GM04503 (cell line): ENCODE measurements at places on chromosomes 2 and 18.

- DNase-seq, result no peak
Measured at GRCh38 chr2:84846041-84846663, 34.7 kb downstream of the TRABD2A start.

DNA sequence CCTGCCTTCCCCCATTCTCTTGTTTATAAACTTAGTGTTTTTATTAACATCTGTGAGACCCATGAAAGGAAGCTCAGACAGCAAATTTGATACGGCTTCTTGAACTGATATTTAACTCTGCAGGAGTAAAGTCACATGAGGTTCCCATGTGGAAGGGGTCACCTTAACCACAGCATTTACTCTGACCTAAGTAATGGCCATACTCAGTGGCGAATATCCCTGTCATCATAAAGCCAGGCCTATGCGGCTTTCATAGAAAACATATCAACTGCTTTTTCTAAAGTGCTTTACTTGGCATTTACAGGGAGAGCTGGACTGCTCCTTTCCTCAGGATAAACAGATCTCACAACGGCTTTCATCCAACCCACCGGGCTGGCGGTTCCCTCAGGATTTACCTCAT is 9.0 kb downstream of the REG1A start:
- DNase-seq, result no peak

GRCh38 chr2:231926761-231927565 is 767 bp upstream of the NPPC start:
- DNase-seq, result no peak

DNA sequence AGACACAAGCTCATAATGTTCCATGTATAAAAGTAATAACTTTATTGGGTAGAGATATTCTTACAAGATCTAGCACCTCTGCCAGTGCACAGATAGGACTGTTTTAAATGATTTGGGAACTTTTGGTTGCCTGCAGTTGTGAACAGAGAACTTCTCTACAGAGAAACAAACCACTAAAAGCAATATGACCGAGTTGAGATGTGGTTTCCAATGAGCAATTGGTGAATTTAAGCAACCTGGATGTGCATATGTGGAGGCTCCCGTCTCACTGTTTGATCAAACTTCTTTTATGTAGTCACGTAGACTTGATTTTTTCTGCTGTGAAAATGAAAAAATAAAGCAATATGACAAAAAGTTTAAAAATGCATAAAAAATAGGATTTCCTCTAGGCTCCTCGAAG is 7.8 kb downstream of the SOX11 start:
- DNase-seq, result no peak

DNA sequence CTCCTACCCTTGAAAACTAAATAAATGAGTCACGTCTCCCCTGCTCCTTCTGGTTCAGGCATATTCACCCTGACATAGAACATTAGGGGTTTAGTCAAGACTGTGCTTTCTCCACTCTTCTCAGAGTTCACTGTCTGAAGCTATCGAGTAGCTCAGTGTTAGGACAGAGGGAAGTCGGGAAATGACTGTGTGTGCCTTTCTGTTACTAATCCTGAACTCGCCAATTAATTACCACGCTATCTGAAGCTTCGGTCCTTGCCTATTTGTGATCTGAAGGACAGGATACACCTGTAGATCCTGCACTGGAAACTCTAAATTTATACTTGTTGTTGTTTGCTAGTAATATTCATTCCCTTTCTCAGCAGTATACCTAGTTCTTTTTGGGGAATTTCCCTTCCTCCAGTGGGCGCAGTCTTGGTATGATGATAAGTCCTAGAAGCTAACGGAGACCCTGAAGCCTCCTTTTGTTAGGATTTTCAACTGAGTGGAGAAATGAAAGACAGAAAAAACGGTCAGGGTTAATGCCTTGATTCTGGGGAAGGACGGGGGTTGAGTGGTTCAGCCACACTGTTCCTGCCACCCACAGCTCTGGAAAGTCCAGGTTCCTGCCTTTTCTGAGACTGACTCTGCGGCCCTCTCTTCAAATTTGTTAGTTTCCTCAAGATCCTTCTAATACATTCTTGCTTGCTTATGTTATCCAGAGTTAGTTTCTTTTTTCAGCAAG is 218.0 kb downstream of the DLGAP1 start:
- DNase-seq, result no peak

DNA sequence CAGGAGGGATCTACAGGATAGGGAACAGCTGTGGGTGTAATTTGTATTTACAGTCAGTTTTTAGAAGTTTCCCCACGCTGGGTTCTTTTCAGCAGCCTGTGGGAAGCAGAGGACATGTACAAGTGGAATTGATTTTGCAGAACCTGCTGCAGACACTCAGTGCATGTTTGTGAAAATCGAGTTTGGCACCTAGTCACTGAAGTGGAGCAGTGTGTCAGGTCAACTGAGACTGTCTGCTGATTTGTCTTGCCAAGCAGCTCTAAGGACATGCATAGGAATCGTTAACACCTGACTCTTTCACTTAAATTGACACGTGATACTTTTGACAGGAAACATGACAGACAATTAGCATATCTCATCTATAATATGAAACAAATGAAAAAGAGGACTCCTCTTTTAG is 416.6 kb downstream of the TMX3 start:
- DNase-seq, result no peak
